Forelimb muscle (tissue), 1 donor: ENCODE measurements at places on chromosomes 16 and 17. TPM values are rescaled to one million over a fixed set of nuclear protein-coding genes. Genes with fewer than 3 reads are reported as not detected.
A peak's percentile ranks its signal among the peaks of the same experiment; 100 is the strongest.

Gene PRSS36
- 1.0 TPM for polyA plus RNA-seq

Gene HYDIN
- polyA plus RNA-seq, result 2.8 TPM

Gene CTF1
- 12.8 TPM for polyA plus RNA-seq

Gene NMRAL1
- 13.2 TPM for polyA plus RNA-seq

Gene CMTM2
- 0.30 TPM for polyA plus RNA-seq

Gene TP53TG3B
- polyA plus RNA-seq, result not detected

Gene IGSF6
- polyA plus RNA-seq, result 3.1 TPM

- no peak for DNase-seq
Observed at GRCh38 chr16:74748616-74749026, 26.0 kb downstream of the FA2H start.

GRCh38 chr17:81258292-81258691, 19.2 kb downstream of the NDUFAF8 start:
- DNase-seq, result no peak

DNA sequence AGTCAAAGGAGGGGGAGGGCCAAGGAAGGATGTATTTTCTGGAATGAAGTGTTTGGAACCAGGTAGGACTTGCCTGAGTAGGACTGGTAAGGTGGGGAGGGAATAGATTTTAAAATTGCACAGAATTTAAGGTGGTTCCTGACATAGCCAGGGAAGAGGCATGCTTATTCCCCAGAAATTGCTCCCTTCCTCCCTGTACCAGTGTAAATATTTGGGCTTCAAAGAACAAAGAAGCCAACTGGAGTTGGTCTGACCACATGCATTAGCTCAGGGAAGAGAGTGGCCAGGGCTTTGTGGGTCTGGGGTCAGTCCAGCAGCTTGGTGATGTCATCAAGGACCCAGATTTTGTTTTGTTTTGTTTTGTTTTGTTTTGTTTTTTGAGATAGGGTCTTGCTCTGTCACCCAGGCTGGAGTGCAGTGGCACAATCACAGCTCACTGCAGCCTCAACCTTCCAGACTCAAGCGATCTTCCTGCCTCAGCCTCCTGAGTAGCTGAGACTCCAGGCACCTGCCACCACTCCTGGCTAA, 9.3 kb upstream of the MRTFB start:
- DNase-seq, result no peak

GRCh38 chr17:17356149-17356930, 53.2 kb downstream of the NT5M start:
- peak; percentile 45 for DNase-seq

DNA sequence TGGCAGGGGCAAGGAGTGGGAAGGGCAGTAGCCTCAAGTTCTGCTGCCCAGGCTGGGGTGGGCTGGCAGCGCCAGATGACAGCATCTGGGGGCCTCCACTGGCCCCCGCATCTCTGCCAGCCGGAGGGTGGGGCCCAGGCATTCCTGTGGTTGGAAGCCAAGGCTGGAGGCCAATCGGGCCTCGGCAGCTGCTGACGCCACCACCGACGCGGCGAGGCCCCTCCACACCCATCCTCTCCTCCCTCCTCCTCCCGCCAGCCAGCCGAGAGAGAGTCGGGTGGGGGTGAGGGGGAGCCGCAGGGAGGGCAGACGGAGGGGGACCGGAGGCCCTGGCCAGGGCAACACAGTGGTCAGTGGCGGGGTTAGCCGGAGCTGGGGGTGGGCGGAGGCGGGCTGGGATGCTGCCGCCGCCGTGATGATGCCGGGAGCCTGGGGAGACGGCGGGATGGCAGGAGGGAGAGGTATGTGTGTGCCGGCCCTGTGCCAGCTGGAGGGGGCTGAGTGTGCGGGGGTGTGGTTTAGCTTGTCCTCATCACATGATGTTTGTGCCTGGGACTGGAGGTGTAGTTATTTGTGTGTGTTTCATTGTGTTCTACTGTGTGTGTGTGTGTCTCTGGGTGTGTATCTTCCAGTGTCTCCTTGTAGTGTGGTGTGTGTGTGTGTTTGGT, 36.6 kb downstream of the ARHGAP23 start:
- DNase-seq, result peak; percentile 65

DNA sequence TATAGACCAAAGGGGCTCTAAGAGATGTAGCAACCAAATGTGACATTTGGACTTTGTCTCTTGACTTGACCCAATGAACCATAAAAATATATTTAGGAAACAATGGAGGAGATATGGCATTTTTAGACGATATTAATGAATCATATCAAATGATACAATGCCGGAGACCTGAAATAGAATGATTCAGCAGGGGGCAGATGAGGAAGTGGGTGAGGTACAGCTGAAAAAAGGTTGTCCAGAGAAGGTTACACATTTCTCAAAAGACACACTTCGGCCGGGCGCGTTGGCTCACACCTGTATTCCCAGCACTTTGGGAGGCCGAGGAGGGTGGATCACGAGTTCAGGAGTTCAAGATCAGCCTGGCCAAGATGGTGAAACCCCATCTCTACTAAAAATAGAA, 16.5 kb upstream of the SNN start:
- no peak for DNase-seq

DNA sequence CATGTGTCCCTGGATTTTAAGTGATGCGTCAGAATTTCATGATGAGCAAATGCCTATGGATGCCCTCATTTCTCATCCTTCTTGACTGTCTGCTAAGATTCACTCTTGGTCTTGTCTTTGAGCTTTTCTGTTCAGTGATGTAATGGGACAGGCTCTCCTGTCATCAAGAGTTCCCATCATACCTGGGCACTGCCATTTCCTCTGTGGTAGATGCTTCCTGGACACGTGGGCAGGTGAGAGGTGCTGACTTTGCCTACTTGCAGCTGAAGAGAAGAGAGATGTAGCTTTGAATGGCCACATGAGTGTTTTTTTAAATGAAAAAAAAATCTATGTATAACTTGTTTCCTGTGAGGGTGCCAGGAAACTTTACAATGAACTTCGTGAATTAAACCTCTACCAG, 557.7 kb downstream of the MAF start:
- DNase-seq, result no peak

DNA sequence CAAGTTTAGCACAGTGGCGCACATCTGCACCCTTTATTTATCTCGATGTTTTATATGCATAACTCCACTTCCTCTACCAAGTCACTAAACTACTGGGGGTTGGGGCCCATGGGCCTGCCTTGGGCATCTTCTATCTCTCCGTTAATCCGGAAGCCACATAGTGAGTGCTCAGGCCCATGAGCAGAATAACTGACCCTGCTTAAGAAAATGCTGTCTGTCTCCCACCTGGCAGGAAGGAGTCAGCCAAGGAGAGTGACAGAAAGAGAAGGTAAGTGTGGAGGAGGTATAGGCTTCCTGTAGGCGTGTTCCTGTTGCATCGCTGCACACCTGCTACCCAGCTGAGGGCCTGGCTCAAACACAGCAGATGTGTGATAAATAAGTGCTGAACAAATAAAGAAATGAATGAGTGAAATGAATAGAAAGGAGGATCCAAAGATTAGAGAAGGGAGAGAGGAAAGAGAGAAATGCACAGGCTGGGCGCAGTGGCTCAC, 320.1 kb downstream of the SLC39A11 start:
- no peak for DNase-seq

GRCh38 chr17:48237456-48237855, 129.9 kb downstream of the SNX11 start:
- DNase-seq, result no peak

- no peak for DNase-seq
Observed at GRCh38 chr17:50699410-50699809, 8.3 kb downstream of the ANKRD40 start.

- no peak for DNase-seq
Observed at GRCh38 chr17:73266796-73267195, 5.1 kb upstream of the CPSF4L start.

DNA sequence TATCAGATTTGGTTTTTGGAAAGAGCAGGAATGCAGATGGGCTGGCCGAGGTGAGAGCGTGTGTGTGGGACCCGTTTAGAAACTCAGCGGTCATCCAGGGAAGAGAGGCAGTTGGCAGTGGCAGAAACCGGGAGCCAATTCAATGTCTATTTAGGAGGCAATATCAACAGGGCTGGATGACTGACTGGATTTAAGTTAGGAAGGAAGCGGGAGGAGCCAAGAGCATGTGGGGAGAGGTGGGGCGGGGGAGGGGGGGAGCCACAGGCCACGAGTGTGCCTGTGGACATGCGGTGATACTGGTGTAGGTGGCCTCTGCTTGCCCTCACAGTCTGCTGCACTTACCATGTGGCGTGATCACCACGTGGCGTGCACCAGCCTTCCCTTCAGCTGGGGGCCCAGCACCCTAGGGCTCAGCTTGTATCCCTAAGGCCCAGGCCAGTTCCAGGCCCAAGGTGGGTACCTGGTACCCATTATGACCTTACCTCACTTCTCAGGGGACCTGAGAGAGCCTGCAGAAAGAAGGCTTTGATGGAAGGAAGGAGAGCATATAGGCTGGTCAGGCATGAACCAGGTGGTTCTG, 10.8 kb upstream of the TPPP3 start:
- no peak for DNase-seq

- DNase-seq, result no peak
Observed at GRCh38 chr16:79928142-79928873, 327.8 kb upstream of the MAF start.
